ENCODE measurements at places on chromosomes 16 and 17.
A peak's percentile ranks its signal among the peaks of the same experiment; 100 is the strongest.

DNA sequence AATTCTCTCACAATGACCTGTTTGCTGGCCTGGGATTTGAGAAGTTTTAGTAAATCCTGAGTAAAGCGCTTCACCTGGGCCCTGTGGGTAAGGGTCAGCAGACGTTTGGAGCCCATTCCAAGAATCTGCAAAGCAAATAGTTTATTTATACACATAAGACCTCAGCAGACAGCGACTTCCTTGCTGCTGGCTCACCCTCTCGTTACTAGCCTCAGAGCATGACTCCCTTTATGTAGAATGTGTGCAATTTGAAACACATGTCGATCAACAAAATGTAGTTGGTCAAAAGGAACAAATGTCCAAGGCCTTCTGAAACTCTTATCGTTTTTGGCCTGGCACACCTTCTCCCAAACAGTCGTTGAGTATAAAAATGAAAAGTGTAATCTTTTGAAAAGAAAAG is 31.3 kb downstream of the MARF1 start:
- no peak for DNase-seq

GRCh38 chr16:15983898-15984297 is 34.5 kb downstream of the ABCC1 start:
- no peak for DNase-seq

- DNase-seq: no peak
These were observed 1.1 kb upstream of the EMP2 start for GRCh38 chr16:10581507-10581906.

- DNase-seq: no peak
These were observed 55.7 kb downstream of the TOX3 start for GRCh38 chr16:52491216-52491615.

- DNase-seq: no peak
These were observed 181.3 kb downstream of the HS3ST3A1 start for GRCh38 chr17:13420418-13420826.

DNA sequence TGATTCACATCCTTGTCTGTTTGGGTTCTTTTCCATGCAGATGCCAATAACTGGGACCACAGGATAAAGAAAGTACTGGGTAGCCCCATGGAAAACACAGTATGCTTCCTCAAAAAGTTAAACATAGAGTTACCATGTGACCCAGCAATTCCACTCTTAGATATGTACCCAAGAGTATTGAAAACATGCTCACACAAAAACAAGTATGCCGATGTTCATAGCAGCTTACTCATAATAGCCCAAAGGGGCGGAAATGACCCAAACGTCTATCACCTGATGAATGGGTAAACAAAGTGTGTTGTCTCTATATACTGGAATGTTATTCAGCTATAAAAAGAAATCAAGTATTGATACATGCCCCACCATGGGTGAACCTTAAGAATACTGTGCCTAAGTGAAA is 55.4 kb downstream of the CYB5B start:
- no peak for DNase-seq

- DNase-seq: no peak
These were observed 962.4 kb upstream of the SOX9 start for GRCh38 chr17:71158437-71158836.

- no peak for DNase-seq
These were observed 134.5 kb downstream of the MRTFB start for GRCh38 chr16:14205666-14206065.

GRCh38 chr16:24440306-24440705 is 99.1 kb upstream of the RBBP6 start:
- no peak for DNase-seq

GRCh38 chr17:13563866-13564265 is 37.9 kb downstream of the HS3ST3A1 start:
- DNase-seq: no peak

DNA sequence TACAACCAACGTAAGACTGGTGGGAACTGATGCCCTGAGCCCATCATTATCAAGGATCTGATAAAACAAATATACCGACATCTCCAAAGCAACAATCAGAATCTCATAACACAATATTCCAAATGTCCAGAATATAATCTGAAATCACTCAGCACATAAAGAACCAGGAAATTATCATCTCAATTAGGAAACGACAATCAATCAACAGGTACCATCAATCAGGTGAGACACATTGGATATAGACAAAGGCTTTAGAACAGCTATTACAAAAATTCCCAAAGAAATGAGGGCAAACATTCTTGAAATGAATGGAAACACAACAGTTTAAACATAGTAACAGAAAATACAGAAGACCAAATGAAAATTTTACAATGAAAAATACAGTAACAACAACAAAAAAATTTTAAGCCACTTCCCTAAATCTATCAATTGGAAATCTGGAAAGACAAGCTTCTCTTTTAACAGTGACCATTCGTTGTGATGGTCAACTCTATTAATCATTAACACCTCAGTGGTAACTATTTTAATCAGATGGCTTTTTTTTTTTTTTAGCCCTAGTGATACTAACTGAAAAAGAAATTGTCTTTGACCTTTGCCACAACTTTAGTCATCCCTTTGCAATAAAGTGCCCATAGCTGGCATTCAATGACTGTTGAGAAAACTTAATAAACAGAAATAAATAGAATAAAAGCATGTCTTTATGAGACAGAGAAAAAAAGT is 70.4 kb downstream of the USP32 start:
- no peak for DNase-seq

GRCh38 chr16:85055493-85056210 is 28.1 kb downstream of the KIAA0513 start:
- no peak for DNase-seq

DNA sequence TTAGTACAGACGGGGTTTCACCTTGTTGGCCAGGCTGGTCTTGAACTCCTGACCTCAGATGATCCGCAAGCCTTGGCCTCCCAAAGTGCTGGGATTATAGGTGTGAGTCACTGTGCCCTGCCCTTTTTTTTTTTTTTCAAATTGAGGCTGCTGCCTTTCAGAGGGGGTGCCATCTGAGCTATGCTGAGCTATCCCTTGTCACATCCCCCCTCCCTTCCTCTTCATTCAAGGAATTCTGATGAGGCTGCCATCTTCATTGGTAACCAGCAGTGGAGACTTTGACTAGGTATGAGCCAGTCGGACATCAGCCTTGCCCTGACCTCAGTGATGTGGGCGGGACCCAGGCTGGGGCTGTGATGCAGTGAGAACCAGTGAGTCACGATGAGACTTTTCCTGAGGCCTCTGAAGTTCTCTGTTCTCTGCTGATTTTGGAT is 24.4 kb upstream of the GPT2 start:
- DNase-seq: no peak

GRCh38 chr16:8237452-8237851 is 352.9 kb downstream of the TMEM114 start:
- no peak for DNase-seq

GRCh38 chr17:44768505-44769142 is 9.8 kb downstream of the ADAM11 start:
- DNase-seq: no peak

- DNase-seq: peak; percentile 62
These were observed 22.0 kb upstream of the PHLPP2 start for GRCh38 chr16:71746442-71747046.

GRCh38 chr16:23857256-23857880 is 21.6 kb downstream of the PRKCB start:
- DNase-seq: no peak

GRCh38 chr17:6853764-6854442 is 22.4 kb upstream of the TEKT1 start:
- DNase-seq: no peak

DNA sequence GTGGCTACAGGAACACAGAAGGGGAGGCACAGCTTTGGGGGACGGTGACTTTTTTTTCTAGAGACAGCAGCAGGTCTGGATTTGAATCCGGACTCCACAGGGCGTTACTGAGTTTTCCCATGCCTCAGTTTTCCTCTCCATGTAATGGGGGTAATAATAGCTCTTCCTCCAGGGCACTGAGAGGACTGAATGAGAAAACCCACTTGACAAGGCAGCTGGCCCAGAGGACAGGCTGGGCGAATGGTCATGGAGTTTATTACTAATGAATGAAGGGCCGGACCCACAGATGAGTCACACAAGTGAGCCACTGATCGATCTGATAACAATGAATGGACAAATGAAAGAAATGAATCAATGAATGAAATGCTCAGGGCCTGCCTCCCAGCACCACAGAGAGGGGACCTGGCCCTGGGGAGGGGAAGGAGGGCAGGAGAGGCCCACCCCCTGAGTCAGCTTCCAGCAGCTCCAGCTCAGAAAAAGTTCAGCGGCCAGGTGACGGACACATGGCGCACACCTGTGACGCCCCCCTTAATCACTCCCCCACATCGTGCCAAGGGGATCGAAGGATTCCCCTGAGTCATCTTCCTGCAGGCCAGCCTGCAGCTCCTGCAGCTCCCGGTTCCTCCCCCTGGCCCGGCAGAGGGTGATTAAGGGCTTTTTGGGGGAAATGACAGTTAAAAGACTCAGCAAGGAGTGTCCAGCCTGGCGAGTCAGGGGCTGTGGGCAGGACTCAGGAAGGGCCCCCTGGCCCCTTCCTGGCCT is 54.3 kb downstream of the SOCS1 start:
- DNase-seq: no peak

DNA sequence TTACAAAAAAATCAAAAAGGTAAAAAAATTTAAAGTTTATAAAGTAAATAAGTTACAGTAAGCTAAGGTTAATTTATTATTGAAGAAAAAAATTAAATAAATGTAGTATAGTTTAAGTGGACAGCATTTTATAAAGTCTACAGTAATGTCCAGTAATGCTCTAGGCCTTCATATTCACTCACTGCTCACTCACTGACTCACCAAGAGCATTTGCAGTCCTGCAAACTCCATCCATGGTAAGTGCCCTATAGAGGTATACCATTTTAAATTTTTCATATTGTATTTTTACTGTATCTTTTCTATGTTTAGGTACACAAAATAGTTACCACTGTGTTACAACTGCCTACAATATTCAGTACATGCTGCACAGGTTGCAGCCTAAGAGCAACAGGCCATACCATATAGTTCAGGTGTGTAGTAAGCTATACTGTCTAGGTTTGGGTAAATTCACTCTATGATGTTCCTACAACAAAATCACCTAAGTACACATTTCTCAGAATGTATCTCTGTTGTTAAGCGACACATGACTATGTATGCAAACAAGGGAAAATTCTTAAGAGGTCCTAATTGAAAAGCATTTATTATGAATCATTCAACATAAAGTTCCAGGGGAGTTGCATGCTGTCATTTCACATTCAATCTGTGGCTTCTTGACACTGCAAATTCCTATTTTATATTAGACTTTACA is 92.3 kb downstream of the SPAG9 start:
- no peak for DNase-seq

DNA sequence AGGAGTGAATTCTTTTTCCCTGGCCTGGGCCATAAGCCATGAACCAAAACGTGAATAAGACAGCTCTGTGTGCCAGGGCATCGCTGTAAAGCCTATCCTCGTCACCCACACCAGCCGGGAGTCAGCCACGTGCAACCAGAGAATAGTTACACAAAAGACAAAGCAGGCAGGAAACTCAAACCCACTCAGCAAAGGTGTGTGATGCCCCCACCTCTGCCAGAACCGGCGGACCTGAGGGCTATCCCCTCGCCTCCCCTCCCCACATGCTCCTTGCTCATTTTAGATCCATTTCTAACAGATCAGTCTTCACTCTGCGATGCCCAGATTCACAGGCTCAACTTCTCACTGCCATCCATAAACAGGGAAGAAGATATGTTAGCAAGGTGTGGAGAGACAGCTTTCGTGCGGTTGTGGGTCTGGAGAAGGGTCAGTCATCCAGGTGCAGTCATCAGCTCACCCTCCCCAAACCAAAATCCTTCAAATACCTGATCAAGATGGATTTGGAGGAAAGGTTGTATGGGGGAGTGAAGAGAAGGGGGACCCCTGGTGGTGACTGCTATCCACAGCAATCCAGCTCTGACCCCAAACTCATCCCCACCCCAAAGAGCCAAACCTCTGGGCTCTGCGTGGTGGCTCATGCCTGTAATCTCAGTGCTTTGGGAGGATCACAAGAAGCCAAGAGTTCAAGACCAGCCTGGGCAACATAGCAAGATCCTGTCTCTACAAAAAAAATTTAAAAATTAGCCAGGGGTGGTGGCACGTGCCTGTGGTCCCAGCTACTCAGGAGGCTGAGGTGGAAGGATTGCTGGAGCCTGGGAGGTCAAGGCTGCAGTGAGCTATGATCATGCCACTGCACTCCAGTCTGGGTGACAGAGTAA is 219.2 kb downstream of the C16orf78 start:
- peak; percentile 74 for DNase-seq

- no peak for DNase-seq
These were observed 279.0 kb downstream of the SOX9 start for GRCh38 chr17:72399608-72400487.

DNA sequence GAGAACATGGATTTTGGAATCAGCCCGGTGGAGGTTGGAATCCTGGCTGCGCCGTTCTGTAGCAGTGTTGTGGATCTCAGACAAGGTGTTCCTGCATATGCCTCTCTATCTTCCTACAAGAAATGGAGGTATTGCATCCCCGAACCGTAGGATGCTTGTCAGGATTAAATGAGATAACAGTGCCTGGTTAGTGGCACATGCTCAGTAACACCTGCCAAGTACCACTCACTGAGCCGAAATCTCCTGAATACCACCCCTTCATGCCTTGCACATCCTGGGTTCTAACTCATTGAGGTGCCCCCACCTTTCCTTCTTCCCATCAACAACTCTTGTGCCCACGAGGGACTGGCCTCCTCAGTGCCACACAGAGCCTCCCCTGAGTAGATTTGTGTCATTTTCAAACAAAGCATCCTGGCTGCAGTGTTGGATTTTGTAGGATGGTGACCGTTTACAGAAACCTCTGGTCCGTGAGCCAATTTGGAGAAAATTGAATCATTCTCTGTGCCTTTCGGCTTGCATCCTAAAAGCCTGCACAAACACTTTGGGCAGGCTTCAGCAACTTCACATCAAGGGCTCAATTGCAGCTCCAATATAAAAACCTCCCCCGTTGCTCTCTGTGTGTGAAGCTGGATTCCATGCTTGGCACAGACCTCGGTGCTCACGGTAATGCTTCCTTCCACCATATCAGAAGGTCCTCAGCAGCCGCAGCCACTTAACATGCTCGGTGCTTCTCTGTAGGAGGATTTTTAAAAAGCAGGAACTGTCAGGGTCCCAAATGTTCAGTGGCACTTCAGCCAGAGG is 84.2 kb downstream of the WWOX start:
- no peak for DNase-seq

- no peak for DNase-seq
These were observed 440.6 kb downstream of the HS3ST3B1 start for GRCh38 chr17:14741491-14741890.

- DNase-seq: no peak
These were observed 39.9 kb upstream of the ABCC11 start for GRCh38 chr16:48287239-48287638.

- no peak for DNase-seq
These were observed 380.8 kb downstream of the SLC39A11 start for GRCh38 chr17:72711521-72712310.

DNA sequence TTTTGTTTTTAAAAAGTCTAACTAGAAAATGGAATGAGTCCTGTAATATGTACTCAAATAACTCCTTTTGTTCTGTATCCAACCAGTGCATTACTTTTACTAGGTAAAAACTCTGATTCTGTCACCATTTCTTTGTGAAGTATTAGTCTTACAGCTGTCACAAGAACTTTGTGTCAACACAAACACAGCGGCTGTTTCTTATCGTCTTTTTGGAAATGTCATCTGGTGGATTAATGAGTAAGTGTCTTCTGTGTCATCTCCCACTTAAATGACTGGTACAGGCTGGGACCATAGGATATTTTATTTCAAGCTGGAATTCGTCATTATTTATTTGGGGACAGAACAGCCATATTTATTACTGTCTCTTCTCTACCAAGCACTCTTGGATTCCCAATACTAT is 19.1 kb upstream of the ALDH3A2 start:
- DNase-seq: peak; percentile 3

Measured in NCI-H524 (cell line).